ENCODE measurements at places on chromosomes 7 and 10.

GRCh38 chr10:126846959-126847358, 58.3 kb upstream of the DOCK1 start:
- DNase-seq: no peak

DNA sequence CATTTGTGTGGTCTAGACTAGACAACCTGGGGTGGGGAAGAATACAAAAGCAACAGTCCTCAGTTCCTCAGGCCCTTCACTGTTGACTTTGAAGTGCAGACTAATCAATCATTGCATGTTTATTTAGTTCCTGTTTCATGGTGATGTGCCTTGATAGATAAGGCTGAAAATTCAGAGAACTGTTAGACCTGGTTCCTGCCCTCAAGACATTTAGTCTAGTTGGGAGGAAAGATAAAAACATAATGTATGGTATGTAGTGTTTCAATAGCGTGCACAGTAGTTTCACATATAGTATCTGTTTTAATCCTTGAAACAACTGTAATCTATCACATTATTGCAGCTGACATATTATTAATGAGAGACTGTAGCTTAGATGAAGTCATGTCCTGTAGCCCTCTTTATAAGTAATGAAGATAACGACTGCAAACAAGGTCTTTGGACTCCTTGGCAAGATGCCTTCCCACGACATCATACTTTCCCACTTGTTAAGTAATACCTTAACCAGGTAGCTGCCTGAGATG, 124.0 kb downstream of the CELF2 start:
- DNase-seq: no peak

DNA sequence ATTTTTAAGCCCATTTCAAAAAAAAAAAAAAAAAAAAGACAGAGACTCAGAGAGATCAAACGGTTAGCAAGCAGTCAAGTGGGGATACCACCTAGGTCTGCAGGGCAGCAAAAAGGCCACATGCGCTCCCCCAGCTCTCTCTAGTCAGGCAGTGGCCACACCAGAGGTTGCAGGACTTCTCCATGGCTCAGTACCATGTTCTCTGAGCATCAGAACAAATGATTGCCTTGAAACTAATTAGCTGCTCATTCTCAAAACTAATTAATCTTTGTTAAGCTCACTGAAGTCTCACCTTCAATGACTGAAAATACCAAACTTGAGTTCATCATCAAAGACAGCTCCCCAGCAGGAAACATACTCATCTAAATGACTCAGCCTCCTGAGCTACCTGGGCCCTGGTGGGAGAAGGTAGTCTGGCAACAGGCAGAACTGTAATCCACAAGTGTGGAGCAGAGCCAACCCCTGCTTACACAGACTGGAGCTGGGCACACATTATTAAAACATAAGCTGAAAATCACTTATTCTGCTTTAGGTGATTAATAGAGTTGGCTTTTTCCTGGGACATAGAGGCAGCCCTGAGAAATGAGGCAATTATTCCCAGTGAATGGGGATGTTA, 319.6 kb downstream of the GRID1 start:
- no peak for DNase-seq

DNA sequence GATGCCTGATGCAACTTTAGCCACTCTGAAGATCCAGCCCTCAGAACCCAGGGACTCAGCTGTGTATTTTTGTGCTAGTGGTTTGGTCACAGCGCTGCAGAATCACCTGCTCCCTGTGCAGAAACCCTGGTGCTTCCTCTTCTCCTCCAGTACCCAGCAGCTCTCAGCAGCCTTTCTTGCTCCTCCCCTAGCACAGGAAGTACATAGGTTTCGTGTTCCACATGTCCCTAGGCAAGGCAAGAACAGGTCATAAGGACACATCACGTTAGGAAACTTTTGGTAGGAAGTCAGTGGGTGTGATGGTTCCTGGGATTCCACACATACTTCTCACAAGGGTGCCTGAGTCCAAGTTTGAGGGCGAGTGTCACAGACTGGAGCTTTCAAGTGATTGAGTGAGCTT, 167.9 kb upstream of the PRSS1 start:
- DNase-seq: no peak

DNA sequence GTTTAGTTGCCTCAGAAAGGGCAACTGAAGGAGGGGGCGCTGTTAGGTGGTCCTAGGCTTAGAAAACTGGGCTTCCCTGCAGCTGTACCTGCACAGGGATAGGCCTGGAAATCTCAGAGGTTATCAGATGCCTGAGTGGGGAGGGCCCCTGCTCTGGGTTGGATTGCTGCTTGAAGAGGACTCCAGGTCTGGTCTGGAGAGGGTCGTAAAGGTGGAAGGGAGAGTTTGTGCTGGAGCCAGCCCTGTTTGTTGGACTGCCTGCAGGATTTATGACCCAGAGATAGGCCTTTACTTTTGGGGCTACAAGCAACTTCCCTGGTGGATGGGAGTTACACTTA, 765.9 kb downstream of the GRID1 start:
- DNase-seq: no peak

GRCh38 chr7:136293272-136293671, 316.1 kb upstream of the MTPN start:
- DNase-seq: no peak

DNA sequence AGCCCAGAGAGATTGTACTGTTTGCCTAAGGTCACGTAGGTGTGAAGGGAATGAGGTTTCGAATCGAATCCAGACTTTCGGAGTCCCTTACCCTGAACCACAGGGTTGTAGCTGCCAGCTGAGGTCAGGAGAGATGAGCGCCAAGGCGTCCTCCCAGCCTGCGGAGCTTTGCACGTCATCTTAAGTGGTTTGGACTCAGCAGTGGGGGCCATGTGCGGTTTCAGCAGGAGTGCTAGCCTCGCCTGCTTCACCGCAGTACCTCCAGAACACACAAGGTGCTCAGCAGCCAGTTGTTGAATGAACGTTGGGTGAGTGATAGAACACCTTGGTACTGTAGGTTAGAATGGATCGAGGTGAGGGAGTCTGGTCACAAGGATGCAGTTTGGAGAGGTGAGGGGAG, 74.9 kb upstream of the PPIF start:
- DNase-seq: no peak

DNA sequence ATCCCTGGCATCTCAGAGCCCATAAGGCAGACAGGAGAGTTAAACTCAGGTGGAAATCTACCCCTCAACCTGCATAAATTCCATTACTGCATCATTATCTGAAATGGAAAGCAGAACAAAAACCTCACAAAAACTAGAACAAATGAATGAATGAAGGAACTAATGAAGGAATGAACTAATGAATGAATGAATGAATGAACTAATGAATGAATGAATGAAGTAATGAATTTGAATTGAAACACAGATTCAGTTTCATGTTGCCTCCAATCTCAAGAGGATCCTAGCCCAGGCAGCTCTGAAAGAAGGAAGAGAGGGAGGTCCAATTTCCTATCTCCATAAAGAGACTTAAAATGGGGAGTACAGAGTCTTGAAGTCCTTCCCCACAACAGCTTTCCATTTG, 1.9 kb upstream of the UCN3 start:
- DNase-seq: no peak

Data from fibroblast of skin of left biceps (primary cell).